ENCODE measurements at places on chromosomes 13 and 19.

DNA sequence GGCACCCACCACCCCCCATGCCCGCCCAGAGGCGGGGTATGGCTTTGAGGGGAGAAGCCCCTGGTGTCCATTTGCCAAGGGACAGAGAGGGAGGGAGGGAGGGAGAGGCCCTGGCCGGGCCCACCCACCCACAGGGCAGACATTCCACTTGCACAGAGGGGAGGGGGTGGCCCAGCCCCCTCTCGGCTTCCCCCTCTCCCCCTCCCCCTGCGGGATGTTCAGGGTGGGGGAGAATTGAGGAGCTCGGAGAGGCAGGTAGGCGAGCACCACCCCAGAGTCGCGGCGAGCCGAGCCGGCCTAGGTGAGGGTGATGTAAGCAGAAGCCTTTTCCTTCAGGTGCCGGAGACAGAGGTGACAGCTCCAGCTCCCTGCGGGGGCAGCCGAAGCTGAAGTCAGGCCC, 12.3 kb downstream of the DPF1 start:
- no peak for DNase-seq

DNA sequence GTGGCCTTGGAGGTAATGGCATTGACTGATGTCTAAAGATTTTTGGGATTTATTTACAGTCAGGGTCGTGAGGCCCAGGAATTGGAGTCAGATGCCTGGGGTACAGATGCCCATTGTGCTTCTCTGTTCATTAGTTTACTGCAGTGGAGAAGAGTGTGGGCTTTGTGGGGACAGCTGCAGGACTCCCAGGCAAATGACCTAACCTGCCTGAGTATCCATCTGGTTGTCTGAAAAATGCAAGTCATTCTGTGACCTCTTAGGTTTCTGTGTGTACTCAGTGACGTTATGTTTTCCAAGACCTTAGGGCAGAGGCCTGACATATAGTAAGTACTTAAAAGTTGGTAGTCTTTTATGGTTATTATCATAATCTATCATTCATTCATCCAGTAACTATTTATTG, 60.5 kb downstream of the SPATA13 start:
- DNase-seq: no peak

GRCh38 chr19:48637948-48638830, 1.0 kb upstream of the DBP start:
- DNase-seq: peak; percentile 59

- no peak for DNase-seq
These were observed 54.0 kb upstream of the DOCK9 start for GRCh38 chr13:99031832-99032231.

DNA sequence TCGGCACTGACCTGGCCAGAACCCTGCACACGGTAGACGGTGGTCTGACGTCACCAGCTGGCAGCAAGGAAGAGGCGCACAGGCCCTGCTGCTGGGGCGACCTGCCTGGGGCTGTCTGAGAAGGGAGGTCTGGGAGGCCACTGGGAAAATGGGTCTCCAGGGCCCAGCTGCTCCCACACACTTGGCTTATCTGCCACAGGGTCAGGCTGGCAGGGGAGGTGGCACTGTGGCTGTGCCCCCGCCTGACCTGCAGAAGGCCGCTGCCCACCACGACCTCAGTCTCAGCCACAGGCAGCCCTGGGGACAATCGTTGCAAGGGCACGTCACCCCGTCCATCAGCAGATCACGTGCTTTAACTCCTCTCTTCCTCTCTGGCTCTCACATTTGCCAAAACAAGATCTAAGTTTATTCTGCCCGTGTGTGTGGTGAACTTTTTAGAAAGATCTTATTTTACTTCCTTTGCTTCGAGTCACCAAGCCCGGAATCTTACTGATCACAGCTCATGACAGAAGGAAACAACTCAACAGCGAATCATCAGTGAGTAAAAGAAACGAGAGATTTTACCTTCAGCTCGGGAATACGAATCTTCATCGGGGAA, 45.2 kb upstream of the RANBP3 start:
- no peak for DNase-seq

GRCh38 chr19:31952693-31953092, 392.7 kb upstream of the ZNF507 start:
- DNase-seq: no peak

DNA sequence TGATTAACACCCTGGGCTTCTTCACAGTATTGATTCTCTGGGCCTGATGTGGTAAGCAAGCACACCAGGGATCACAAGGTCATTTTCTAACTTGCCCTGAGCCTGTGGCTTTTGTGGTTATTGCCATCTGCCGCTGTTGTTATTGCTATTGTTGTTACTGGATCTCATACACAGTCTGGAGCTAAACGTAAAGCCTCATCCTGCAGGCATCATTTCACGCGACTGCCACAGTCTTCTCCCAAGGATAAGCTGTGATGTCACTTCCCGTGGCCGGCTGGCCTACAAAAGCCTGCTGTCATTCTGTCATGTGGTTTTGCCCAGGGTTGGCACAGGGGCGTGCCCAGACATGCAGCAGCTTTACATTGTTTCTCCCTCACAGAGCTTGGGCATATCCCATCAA, 154.0 kb upstream of the GPR12 start:
- DNase-seq: no peak
